ENCODE measurements at places on chromosomes 13 and 19.
A peak's percentile ranks its signal among the peaks of the same experiment; 100 is the strongest.

GRCh38 chr13:30446126-30446500 is 19.6 kb downstream of the HMGB1 start:
- no peak for DNase-seq

DNA sequence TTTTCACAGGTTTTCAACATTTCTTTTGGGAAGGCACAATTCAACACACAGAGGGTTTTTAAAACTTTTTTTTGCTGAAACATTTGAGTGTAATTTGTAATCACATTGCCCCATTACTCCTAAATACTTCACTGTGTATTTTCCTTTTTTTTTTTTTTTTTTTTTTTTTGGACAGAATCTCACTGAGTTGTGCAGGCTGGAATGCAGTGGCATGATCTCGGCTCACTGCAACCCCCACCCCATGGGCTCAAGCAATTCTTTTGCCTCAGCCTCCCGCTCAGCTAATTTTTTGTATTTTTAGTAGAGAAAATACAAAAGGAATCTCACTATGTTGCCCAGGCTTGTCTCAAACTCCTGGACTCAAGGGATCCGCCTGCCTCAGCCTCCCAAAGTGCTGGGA is 14.8 kb upstream of the DNAJC15 start:
- DNase-seq = no peak

- DNase-seq = peak; percentile 66
These were observed 1.5 kb upstream of the C5AR2 start for GRCh38 chr19:47330466-47330869.

DNA sequence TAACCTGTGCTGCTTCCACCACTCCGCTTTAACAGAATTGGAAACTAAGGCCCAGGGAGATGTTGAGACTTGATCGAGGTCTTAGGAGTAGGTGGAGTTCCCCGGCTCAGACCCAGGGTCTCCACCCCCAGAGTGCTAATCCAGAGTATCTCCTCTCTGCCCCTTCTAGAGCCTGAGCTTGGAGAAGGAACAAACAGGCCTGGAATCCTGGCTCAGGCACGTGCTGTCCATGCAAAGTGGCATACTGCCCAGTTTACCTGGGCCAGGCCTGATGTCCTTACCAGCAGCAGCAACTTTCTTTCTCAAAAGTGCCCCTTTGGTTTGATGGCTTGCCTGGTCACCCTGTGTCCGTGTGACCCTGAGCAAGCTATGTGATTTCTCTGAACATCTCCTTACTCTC is 3.7 kb downstream of the SYNGR4 start:
- no peak for DNase-seq

GRCh38 chr19:1125601-1126467 is 22.0 kb downstream of the GPX4 start:
- DNase-seq = peak; percentile 90

DNA sequence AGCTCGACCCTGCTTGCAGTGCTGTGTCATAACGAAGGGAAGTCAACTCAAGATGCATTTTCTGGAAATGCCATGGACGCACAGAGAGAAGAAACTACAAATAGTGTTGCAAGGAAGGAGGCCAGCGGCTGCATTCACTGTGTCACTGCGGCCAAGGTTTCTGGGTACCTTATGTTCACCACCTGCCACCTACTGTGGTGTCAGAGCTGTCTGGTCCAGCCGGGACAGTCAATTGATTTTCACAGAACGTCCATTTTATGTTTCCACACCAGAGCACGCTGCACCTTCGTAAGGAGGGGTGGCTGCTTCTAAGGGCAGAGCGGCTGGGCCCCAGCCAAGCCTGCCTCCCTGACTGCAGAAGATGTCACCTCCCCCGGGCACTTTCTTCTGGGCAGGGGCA is 17.7 kb downstream of the TSHZ3 start:
- DNase-seq = no peak

DNA sequence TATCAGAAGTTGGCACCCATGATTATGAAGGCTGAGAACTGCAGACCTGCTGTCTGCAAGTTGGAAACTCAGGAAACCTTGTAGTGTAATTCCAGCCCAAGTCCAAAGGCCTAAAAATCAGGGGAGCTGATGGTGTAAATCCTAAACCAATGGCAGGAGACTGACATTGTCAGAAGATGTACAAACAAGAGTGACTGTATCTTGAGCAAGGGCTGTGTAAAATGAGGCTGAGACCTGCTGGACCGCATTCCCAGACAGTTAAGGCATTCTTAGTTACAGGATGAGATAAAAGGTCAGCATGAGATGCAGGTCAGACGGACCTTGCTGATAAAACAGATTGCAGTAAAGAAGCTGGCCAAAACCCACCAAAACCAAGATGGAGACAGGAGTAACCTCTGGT is 147.7 kb downstream of the COG6 start:
- no peak for DNase-seq
